Activated naive CD4-positive, alpha-beta T cell (primary cell): ENCODE measurements at places on chromosomes 2 and 18.

- DNase-seq = no peak
These were observed 161.1 kb downstream of the EN1 start for GRCh38 chr2:118686346-118686745.

GRCh38 chr2:215787565-215788178, 225.7 kb downstream of the MREG start:
- no peak for DNase-seq

- DNase-seq = no peak
These were observed 32.9 kb downstream of the ST8SIA5 start for GRCh38 chr18:46723856-46724415.

- DNase-seq = no peak
These were observed 9.5 kb upstream of the IL1B start for GRCh38 chr2:112846031-112846430.

DNA sequence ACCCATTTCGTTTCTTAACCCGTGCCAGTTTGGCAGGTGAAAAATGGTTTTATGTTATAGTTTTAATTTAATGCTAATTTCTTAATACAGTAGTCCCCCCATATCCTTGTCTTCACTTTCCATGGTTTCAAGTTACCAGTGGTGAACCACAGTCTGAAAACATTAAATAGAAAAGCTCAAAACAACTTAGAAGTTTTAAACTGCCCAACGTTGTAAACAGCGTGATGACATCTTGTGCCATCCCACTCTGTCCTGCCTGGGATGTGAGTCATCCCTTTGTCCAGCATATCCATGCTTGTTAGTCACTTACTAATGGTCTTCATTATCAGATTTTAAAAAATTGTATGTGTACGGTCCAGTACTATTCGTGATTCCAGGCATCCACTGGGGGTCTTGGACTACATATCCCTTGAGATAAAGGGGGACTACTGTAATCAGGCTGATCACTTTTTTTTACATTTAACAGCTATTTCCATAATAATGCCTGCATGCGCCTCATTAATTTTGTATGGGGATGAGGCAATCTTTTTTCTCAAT, 31.9 kb downstream of the SLC66A3 start:
- DNase-seq = no peak

DNA sequence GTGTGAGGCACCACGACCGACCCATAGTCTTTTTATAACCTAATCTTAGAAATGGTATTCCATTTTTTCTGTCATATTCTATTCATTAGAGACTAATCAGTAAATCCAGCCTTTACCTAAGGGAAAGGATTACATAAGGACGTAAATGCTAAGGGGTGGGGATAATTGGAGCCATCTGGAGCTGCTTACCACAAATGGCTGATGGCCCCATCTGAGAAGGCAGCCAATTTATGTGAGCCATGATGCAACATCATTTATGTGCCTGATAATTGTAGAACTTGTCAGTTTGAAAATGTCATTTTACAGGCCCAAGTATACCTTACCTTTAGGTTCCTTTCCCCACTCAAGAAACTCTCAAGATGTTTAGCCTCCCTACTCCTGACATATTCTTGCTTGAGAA, 44.0 kb downstream of the ARHGEF33 start:
- no peak for DNase-seq
